ENCODE measurements at places on chromosomes 3 and 15.

DNA sequence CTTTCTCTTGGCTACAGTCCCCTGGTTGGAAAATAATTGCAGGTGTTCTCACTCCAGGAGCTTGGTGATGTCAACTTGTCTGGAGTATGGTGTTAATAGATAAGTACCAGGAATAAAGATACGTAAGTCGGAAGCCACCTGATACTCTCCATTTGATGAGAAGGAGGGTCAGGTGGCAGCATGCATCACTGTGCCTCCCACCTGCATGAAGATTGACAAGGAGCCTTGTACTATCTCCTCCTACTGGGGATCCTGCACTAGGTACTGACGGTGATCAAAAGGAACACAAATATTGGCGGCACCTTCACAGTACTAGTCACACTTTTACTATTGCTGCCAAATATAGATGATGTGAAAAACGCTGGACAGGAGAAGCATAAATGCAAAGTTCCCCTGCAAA, 32.6 kb upstream of the GABRB3 start:
- no peak for DNase-seq

DNA sequence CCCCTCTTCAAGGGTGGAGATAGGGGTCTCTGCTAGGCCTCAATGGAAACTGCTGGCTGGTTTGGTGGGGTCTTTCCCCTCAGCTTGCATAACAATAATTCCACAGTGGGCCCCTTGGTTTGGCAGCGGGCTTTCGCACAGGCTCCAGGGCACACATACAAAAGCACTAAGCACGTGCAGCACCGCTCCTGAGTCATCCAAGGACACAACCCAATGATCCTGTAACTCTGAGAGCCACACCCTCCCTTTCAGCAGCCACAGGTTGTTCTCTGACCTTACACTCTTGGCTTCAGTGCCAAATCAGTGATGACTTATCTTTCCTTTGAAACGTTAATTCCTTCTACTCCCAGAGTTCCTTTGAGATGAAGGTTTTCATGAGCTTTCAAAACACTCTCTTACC, 41.7 kb downstream of the DAPK2 start:
- peak; percentile 58 for DNase-seq

DNA sequence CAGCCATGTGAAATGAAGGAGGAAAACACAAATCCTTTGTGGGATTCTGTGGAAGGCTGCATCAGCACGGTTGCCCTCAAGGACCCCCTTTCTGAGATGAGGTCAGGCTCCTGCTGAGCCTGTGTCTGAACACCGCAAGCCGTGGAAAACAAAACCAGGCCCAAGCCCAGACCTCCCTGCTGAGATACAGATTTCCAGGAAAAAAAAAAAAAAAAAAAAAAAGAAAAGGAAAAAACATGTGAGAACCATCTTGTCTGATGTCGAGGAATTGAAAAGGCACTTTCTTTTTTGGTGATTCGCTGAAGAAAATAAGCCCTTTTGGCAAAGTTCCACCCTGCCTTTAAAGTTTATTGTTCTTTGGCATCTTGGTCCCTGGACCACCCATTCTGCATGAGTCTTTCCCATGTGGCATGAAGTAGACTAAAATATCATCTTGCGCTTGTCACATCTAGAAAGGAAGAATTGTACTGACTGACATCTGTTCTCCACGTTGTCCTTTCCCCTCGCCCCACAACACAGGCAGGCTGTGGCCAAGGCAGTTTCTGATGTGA, 117.6 kb downstream of the CHST2 start:
- DNase-seq = no peak

- no peak for DNase-seq
Measured at GRCh38 chr3:138624518-138624917, 15.9 kb downstream of the FAIM start.

GRCh38 chr3:100001526-100002270, 112.6 kb downstream of the FILIP1L start:
- DNase-seq = no peak

GRCh38 chr3:43345877-43346276, 59.5 kb downstream of the SNRK start:
- no peak for DNase-seq

- no peak for DNase-seq
Measured at GRCh38 chr3:187039723-187040414, 99.4 kb downstream of the RPL39L start.

DNA sequence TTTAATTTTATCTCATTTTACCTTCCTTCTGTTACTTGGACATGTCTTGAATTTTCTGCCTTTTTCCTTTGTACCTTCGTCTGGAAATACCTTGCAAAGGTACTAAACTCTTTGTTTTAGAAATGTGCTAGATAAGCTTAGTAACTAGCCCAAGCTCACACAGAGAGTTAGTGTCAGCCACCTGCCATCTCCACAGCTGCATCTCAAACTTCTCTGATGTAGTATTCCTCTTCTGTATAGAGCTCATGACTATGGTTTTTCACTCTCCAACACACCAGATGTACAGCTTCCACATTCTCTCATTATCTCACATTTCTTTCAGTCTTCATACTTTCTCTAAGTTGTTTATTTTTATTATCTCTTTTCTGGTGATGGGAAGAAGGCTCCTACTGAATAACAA, 516.6 kb upstream of the ROBO2 start:
- no peak for DNase-seq

GRCh38 chr3:53101956-53102355, 28.3 kb downstream of the RFT1 start:
- DNase-seq = no peak

DNA sequence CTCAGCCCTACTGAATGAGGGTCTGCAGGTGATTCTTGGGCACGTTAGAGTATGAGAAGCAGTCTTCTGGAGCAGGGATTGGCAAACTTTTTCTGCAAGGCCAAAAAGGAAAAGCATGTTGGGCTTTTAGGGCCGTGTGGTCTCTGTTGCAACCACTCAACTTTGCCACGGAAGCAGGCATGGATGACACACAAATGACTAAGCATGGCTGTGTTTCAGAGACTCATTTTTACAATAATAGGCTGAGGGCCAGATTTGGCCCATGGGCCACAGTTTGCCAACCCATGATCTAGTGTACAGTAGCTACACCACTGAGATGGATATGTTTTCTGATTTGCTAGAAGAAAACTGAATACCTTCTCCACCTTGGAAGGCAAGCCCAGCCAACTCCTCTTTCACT, 66.1 kb upstream of the PRICKLE2 start:
- DNase-seq = peak; percentile 1

DNA sequence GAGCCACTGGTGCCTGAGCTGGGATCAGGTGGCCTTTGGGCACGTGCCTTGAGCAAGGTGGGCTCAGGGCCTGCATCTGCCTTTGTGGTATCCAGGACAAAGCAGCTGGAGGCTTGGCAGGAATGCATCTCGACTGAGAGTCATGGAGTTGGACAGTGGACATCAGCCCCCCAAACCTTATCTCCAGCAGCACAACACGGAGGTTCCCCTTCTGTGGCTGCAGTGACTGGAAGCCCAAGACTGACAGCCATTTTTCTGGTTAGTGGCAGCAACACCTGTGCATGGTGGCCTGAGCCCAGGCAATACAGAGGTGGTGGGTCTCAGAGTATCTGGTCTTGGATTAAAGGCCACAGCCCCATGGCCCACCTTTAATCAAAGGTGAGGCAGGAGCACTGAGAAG, 27.8 kb upstream of the TSEN2 start:
- DNase-seq = no peak

- no peak for DNase-seq
Measured at GRCh38 chr15:77001351-77001750, 6.4 kb downstream of the PSTPIP1 start.

DNA sequence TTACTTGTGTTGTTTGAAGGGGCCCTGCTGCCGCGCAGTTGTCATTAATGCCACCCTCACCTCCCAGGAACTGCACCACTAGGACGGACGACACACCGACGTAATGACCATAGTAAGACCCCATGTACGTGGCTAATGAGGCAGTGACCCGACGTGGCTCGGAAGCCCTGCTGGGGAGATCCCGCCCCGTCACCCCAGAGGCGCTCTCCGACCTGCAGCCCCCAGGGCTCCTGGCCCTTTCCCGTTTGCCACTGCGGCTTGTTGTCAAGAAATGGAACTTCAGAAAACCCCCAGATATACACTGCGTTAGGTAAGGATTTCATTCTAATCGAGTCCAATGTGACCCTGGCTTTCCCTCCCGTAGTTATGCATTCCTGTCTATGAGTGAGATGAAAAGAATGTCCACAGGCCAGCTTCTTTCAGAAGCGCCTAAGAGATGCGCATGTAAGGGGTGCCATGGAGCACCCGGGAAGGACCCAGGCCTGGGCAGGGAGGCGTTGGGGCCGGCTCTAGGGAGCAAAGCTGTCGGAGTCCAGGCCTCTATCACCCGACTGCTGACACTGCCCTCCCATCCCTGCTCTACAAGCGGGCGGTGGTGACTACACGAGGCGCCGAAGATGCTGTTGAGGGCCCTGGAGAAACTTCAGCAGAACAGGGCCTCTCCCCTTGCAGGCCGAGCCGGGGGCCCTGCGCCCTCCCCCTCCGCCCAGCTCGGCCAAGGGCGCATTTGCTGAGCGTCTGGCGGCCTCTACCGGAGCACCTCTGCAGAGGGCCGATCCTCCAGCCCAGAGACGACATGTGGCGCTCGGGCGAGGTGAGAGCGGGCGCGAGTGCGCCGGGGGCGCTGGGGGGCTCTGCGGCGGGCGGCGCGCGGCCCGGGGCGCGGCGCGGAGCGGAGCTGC, at the start of gene GABRA5:
GABRA5 (plus strand) TSS at position 765 of the 902 bp plus-strand sequence. CDS start 2,187 bp downstream, outside the sequence.
- peak; percentile 9 for DNase-seq

DNA sequence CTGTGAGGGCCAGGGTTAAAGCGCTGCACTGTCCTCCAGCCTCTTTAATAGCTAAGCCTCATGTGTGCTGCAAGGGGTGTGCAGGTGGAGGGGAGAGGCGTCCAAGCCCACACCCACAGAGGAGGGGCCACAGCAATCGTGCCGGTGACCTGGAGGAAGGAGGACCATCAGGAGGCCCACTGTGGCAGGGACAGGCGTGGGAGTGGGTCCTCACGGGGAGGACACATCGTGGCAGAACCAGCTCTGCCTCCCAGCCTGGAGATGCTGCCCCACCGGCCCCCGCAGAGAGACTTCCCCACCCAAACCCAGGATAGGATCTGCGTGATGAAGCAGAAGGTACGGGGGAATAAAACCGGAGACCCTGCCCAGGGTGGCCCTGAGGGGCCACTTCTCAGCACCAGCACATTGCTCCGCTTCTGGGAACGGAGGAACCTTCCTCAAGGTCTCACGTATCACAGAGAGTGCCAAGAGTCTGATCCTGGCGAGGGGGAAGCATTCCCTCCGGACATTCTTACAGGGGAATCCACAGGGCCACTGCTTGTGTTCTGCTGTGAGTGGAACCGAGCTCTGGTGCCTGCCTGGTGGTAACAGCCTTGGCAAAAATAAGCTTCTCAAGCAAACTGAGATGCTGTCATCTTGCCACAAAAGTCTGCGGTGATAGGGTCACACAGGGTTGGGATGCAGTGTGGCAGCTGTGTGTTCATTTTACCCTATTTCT, 199.8 kb downstream of the XXYLT1 start:
- DNase-seq = no peak

GRCh38 chr3:57583544-57583943, 13.6 kb downstream of the ARF4 start:
- peak; percentile 44 for DNase-seq

GRCh38 chr3:143914257-143914656, 57.4 kb upstream of the DIPK2A start:
- DNase-seq = peak; percentile 32

DNA sequence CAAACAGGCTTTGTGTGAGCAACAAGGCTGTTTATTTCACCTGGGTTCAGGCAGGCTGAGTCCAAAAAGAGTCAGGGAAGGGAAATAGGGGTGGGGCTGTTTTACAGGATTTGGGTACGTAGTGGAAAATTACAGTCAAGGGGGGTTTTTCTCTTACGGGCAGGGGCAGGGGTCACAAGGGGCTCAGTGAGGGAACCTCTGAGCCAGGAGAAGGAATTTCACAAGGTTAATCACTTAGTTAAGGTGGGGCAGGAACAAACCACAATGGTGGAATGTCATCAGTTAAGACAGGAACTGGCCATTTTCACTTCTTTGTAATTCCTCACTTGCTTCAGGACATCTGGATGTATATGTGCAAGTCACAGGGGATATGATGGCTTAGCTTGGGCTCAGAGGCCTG, 1592.8 kb upstream of the GBE1 start:
- DNase-seq = no peak

- DNase-seq = no peak
Measured at GRCh38 chr3:111616417-111617105, 21.4 kb upstream of the ZBED2 start.

DNA sequence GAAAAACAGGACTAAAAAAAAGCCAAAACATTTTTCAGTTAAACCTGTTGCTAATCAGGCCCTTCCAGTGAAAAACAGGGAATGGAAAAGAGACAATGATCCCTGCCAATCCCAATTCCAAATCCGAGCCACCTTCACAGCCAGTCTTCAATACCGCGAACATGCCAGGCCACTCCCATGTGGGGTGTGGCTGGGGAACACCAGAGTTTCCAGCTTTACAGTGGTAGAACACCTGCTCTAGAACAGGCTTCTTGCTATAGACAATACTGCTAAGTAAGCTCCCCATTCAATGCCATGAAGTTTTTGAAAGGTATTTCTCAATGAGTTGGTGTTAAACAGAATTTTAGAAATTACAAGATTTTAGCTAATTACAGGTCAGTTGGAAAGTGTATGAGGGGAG, 228.3 kb downstream of the ATP8B4 start:
- no peak for DNase-seq

GRCh38 chr3:156776031-156776430, 50.1 kb upstream of the LEKR1 start:
- DNase-seq = peak; percentile 56

DNA sequence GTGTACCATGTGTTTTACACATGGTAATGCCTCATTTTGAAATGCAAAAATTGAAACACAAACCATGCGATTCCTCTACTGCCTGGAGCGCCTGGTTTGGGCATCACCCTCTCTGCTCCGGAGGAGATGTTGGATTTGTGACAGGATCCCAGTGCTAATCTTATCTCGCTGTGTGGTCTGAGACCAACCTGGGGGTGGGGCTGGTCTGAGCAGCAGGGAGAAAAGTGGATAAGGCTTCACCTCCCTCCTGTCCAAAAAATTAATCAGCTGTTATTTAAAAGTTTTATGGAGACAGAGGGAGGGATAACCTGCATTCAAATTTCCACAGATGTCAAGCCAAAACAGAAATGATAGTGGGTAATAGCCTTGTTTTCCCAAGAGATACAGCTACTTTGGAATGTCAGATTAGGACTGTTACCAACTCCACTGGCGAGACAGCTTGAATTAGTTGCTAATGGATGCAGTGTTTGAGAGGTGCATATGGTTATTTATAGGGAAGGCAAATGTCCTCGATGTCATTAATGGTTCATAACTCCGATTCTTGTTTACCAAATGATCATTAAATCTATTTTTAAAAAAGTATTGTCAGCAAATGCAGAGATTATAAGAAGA, 54.0 kb upstream of the SKOR1 start:
- no peak for DNase-seq

Data from hematopoietic multipotent progenitor cell treated with erythropoietin and hydrocortisone succinate and interleukin-3 and kit ligand, for 6 days (in vitro differentiated cells).